ENCODE measurements at places on chromosomes 4 and X. TPM values are rescaled to one million over a fixed set of nuclear protein-coding genes. Genes with fewer than 3 reads are reported as not detected.

FAM47E gene
- 0.16 TPM for total RNA-seq

CSN1S1 gene
- total RNA-seq: not detected

CLCN5 gene
- 26.8 TPM for total RNA-seq

KLHL4 gene
- total RNA-seq: 0.19 TPM

KLF8 gene
- not detected for total RNA-seq

RASGEF1B gene
- total RNA-seq: not detected
